HCEC 1CT (cell line): ENCODE measurements at places on chromosomes 3 and 15.

- no peak for DNase-seq
Observed at GRCh38 chr3:66476852-66477381, 23.9 kb downstream of the LRIG1 start.

- no peak for DNase-seq
Observed at GRCh38 chr3:48140336-48140757, 47.9 kb downstream of the CDC25A start.

DNA sequence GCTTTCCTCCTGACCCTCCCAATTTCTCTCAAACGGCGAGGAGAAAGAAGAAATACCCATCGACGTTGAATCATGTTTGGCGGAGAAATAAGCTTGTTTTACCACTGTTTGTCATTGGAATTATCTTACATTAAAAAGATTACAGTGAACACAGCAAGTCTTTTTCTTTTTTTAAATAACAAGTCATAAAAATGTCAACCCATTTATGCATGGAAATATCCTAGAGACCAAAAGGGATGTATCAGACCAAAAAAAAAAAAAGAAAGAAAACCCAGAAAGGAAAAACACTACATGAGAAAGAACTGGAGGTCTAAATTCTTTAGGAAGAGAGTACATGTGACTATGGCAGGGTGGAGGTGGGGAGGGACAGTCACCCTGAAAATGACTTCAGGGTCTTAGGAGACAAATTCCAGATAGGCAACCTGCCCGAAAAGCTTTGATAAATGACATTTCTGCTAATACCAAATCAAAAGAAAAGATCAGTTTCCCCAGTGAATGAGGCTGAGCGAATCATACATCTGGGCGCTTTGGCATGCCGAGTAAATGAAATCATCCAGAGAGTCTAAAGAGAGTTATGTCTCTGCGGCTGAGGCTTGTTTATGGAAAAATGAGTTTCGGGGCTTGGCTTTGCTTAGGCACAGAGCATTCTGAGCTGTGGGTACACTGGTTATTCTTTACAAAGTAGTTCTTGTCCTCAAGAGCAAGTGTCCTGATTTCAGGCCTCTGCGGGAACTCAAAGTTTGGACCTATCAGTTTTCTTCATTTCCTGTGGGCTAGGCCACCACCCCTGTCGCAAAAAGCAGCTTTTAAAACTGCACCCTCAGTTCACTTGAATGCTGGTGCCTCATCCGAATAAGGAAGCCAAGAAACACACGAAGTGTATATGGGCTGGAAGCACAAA lies 110.1 kb upstream of the TGFBR2 start:
- peak; percentile 85 for DNase-seq

DNA sequence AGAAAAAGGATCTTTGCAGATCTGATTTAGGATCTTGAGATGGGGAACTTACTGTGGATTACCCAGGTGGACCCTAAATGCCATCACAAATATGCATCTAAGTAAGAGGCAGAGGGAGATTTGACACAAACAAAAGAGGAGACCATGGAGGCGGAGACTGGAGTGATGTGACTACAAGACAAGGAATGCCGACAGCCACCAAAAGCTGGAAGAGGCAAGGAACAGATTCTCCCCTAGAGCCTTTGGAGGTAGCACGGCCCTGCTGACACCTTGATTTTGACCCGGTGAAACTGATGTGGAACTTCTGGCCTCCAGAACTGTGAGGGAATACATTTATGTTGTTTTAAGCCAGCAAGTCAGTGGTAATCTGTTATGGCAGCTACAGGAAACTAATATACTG lies 44.0 kb downstream of the GASK1A start:
- DNase-seq: no peak

GRCh38 chr3:136642711-136643110 lies 109.5 kb downstream of the STAG1 start:
- DNase-seq: no peak

DNA sequence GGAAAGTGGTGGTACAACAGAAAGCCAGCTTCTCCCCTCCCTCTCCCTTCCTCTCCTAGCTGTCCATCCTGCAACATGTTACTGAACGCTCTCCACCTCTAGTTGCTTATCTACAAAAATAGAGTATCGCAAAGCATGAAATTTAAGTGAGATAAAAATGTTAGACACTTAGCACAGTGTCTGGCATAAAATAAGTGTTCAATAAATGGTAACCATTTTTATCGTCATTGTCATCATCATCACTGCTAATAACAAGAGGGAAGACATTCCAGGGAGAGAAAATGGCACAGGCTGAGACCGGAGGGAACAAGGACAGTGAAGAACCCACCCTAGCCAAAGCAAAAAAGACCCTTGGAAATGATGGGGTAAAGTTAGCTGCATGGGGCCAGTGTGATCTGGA lies 38.7 kb upstream of the SKOR1 start:
- DNase-seq: no peak

GRCh38 chr3:123605789-123606234 lies 21.0 kb upstream of the HACD2 start:
- peak; percentile 3 for DNase-seq

DNA sequence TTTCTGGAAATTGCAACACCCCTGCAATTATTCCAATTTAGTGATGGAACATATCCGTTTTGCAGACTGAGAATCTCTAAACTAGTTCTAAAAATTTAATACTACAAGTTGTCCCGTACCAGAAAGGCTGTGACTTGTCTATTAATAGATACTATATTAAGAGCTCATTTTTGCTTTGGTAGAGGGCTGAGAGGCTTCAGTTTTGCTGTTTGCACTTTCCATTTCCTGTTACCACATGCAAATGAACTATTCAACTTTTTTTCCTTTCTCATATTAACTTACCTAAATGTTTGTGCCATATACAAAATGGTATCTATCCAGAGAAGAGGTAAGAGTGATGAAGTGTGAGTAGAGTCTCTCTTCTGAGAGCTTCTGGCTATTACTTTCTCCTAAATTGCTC lies 101.5 kb upstream of the CRBN start:
- no peak for DNase-seq

DNA sequence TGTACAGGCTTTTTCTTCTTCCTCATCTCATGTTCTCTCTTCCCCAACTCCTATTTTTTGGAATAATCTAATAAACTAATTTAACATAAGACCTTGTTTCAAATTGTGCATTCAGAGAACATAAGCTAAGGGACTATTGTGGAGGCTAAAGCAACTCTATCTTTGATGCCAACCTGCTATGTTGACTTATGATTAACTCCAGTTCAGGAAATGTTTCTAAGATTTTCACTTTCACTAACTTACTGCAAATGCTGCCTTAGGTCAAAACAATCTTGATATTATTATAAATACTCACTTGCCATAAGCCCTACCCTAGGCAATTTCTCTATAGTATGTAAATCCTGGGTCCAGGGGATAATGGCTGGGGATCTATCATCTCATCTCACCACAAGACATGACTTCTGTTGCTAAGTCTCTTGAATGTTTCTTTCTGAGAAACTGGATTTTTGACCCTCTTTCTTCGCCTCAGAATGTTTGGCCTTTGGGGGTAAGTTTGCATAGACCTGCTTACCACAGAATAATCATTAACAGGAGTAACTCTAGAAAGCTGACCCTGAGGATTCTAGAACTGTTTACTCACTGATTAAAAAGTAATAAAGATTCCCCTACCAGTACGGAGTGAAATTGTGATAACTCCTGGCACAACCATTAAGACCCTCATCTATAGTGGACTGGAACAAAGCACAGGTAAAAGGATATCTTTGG lies 768.1 kb downstream of the GBE1 start:
- DNase-seq: no peak

DNA sequence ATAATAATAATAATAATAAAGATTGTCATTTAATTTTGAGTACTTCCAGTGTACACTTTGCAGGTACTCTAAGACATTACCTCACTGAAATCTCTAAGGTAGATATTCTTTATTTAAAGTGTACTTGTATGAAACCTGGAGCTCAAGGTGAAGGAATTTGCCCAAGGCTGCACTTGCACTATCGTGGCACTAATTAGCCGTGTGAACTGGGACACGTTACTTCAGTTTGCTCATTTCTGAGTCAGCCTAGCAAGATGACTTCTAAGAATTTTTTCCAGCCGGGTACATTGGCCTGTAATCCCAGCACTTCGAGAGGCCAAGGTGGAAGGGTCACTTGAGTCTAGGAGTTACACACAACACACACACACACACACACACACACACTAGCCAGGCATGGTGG lies 33.5 kb downstream of the MLH1 start:
- DNase-seq: no peak

DNA sequence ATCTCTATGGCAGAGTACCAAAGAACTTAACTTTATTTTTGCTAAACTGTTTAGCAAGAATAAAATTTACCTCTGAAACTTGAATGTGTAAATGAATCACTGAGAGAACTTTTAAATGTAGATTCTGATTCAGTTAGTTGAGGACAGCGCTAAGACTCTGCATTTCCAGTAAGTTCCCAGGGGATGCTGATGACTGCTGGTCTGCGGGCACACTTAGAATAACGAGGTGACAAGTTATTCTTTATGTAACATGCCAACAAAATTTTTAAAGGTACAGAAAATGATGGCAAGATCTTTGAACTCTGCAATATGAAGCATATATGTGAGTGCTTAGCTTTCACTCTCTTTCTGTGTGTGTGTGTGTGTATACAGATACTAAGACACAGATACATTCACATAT lies 56.4 kb downstream of the TGFBR2 start:
- DNase-seq: no peak

- no peak for DNase-seq
Observed at GRCh38 chr3:111852540-111852939, 6.5 kb upstream of the PHLDB2 start.

DNA sequence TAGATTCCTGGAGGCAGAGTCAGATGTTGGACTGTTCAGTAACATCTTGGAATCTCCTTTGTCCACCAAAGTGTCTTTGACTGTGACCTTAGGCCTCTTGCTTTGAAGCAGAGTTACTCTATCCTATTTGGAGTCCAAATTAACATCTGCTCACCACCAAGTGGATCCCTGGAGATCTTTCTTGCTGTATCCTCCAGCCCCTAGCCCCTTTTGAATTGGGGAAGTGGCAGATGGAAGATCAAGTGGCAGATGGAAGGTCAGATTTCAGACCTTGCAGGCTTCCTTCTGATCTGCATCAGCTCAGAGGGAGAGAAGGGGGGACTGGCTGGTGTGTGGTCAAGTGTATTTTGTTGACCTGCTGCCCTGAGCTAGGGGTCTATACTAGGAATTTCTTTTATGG lies 125.0 kb upstream of the ROPN1 start:
- no peak for DNase-seq

DNA sequence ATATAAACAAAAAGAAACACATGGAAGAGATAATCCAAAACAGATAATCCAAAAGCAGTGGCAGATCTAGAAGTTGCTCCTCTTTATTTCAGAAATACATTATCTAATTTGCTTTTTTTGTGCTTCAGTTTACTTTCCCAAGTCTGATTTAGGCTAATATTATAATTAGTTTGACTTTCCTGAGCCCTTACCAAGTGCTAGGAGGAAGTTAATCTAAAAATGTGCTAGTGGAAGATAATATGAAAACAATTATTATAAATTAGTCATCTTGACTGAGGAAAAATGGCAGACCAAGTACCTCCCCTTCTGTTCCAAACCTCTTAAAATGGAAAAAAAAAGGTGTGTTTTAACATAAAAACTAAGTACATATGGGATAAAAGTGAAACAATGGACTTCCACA lies 17.5 kb downstream of the SLC9A9 start:
- no peak for DNase-seq

GRCh38 chr15:58361273-58361759 lies 70.5 kb upstream of the LIPC start:
- DNase-seq: peak; percentile 99

GRCh38 chr3:52453496-52454249 lies at the start of gene TNNC1:
Gene TNNC1 (minus strand): TSS chr3:52454041. CDS start chr3:52454015, 26 bp downstream.
- DNase-seq: no peak
